ENCODE measurements at places on chromosomes 1 and 21.

DNA sequence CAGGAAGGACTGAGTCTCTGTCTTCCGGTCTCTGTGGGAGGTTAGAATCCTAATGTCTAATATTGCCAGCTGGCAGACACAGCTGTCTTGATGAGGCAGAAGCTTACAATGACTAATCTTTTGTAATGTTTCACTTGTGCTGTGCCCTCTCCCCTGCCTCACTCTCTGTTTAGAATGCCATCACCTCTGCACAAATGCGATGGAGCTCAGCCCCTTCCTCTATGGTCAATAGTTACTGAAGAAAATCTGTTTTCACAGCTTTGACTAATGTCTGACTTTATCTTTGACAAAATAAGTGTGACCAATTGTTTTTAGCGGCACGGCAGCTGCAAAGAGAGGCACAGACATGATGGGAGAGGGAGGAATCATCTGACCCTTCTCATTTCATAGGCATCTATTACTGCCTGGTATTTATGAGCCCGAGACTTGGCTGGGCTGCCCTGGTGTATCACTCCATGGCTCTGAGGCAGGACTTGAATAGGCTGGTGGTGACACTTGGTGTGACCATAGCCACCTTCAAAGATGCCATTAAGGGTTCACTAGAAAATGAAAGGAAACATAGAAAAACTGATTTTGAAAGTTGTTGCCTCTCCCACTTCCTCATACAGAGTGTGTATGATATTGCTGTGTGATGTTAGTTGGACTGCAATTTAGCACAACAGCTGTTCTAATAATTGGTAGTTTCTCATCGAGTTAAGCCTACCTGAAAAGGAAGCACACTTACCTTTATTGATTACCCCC lies 163.2 kb upstream of the NBPF11 start:
- no peak for DNase-seq

DNA sequence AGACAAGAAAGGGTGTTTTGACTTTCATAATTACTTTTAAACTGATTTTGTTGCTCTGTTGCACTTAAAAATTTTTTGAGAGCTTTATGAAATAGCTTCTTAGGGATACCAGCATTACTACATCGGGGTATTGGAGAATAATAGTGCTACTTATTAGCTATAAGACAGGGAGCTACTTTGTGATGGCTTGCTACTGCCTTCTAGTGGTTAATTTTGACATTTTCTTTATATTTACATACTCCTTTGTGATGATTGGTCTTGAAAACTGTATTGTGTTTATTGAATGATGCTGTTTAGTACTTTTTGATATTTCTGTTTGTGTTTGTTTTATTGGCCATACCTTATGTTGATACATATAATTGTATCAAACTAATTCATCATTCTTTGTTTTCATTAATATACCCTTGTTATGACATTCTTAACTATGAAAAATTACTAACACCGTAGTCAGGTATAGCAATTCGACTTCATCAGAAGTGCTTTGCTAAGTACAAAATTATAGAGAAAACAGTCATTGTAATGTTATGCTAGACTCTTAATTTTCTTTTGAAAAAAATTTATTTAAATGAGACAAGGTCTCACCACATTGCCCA lies 85.5 kb downstream of the CLIC4 start:
- no peak for DNase-seq

- DNase-seq = no peak
Measured at GRCh38 chr1:19088717-19089442, 121.2 kb downstream of the UBR4 start.

- DNase-seq = no peak
Measured at GRCh38 chr1:34973326-34973725, 11.8 kb downstream of the TMEM35B start.

DNA sequence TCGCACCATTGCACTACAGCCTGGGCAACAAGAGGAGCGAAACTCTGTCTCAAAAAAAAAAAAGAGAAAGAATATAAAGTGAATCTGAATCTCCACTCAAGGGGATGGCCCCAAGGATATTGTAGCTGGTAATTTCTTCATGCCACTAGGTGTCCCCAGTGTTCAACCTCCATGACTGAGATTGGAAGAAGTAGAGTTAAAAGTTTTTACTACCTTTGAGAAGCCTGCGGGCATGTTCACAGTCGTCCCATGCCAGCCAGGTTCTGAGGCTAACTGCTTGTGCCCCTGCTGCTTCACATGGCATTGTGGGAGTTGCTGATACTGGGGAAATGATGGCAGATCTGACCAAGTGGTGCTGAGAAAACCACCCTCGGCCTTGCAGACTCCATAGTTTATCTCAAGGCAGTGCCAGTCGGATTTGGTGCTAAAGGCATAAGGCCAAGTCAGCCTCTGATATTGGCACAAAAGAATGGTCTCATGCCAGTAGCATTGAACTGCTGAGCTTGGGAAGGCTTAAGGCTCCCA lies 10.8 kb upstream of the SHISA4 start:
- no peak for DNase-seq

DNA sequence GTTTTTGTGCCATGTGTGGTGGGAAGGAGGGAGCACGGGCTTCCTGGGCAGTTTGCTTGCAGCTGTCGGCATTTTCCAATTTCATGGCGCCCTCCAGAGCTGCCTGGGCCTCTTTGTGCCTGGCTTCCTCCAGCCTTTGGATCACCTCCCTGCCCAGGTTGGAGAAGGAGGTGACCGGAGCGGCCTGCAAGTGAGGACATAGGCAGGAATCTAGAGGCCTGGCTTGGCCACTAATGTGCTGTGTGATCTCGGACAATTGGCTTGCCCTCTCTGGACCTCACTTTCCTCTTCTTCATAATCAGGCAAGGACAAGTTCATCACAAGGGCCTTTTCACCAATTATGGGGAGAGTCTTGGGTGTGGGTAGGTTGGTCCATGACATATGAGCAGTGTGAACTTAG lies 245.1 kb downstream of the MATN1 start:
- DNase-seq = no peak

DNA sequence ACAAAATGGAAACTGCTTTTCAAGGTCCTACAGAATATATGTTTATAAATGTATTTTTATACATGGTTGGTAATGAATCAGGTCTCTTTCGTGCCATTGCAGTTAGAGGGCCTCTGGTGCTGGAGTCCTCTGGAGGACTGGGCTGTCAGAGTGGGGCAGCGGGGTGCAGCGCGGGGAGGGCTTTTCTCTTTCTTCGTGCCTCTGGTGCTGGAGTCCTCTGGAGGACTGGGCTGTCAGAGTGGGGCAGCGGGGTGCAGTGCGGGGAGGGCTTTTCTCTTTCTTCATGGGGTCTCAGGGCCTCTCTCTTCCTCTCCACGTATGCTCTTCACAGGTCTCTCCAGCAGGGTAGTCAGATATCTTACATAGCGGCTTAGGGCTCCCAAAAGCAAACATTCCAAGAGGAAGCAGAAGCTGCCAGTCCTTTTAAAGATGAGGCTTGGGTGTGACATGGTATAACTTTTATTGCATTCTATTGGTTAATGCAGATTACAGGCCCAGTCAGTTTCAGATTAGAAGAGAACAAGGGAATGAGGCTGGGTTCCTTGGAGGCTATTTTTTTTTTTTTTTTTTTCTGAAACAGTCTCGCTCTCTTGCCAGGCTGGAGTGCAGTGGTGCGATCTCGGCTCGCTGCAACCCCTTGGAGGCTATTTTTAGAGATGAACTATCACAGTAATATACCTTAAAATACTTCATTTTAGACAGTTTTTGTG lies 13.1 kb downstream of the SDCCAG8 start:
- no peak for DNase-seq

DNA sequence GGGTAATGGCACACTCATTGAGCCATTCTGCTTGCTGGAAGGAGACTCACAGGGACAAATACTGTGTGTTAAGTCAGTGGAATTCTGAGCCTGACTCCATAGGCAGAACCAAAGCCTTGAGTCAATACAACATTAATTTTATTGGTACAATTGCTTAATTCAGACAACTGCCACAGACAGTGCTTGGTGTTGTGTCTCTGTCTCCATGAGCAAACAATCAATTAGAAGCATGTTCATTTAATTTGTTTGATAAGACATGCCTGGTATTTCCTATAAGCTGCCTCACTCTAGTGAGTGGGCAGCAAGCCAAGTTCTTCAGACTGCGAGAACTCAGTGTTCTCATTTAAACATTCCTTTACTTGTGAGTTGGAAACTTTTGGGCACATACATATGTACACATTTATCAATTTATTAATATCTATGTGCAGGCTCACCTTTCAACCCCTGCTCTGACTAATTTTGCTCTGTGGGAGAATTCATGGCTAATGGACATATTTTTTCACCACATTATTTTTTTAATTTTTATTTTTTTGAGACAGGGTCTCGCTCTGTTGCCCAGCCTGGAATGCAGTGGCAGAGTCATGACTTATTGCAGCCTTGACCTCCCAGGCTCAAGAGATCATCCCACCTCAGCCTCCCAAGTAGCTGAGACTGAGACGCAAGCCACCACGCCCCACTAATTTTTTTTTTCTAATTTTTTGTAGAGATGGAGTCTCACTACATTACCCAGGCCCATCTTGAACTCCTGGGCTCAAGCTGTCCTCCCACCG lies 4.5 kb upstream of the SRSF10 start:
- no peak for DNase-seq

DNA sequence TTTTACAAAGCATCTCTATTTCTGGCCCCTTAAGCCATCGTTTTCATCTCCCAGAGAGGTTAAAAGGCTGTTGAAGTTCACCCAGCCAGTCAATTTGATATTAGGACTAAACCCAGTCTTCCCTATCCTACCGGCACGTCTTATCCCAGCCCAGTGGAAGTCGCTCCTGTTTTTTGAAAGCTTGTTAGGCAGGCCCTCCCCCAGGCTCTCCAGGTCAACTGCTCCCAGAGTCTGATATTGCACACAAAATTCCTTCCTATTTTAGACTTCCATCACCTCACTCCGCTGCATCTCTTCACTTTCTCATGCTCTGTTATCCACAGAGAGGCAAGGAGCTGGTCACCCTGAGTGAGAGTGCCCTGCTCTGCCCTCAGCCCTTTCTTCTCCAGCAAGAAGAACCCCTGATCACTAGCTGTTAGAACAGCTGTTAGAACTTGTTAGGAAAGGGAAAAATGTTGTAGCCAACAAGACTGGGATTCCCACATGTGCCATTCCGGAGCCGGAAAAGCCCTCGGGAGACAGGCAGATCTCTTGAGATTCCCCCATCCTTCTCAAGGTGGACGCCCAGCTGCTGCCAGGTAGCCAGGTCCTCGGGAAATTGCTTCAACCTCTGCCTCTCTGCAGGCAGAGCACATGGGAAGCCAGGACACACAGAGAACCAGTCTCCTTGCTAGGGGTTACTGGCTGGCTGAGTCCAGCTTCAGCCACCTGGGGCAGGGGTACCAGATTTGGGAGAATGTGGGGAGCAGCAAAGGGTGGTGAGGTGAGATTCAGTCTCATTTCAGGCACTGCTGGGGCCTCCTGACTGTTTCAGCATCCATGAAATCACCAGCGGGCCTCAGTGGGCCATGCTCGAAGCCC lies 25.7 kb downstream of the PLXNA2 start:
- no peak for DNase-seq

GRCh38 chr1:244050835-244051444 lies at the start of gene ZBTB18:
TSS of gene ZBTB18 (plus strand) at chr1:244051283. CDS start at chr1:244051432, 149 bp downstream.
- DNase-seq = no peak

DNA sequence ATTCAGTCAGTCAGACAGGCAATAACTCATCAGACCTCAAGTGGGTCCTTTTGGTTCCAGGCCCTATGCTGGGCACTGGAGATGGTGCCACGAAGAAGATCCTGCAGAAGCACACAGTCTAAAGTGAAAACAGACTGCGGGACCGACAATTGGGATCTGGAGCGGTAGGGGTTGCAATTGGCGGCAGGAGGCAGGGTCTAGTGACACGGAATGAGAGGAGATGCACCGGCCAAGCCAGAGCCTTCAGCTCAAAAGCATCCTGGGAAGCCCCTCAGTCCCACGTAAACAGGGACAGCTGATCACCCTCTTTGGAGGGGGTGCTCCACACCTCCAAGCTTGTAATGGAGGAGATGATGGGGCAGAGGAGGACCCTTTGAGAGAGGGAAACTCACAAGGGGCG lies 56.2 kb downstream of the KLHDC7A start:
- no peak for DNase-seq

Data from activated naive CD4-positive, alpha-beta T cell (primary cell).